ENCODE measurements at places on chromosomes 3 and 15.

GRCh38 chr3:170386468-170386867 lies 29.0 kb downstream of the SKIL start:
- no peak for DNase-seq

GRCh38 chr15:66982816-66983215 lies 82.6 kb upstream of the SMAD3 start:
- DNase-seq: no peak

GRCh38 chr15:95912280-95912625 lies 418.2 kb upstream of the NR2F2 start:
- DNase-seq: no peak

GRCh38 chr3:46406443-46406787 lies 451 bp downstream of the CCR5AS start:
- DNase-seq: no peak

- no peak for DNase-seq
Observed at GRCh38 chr15:80423215-80423614, 19.0 kb downstream of the ARNT2 start.

DNA sequence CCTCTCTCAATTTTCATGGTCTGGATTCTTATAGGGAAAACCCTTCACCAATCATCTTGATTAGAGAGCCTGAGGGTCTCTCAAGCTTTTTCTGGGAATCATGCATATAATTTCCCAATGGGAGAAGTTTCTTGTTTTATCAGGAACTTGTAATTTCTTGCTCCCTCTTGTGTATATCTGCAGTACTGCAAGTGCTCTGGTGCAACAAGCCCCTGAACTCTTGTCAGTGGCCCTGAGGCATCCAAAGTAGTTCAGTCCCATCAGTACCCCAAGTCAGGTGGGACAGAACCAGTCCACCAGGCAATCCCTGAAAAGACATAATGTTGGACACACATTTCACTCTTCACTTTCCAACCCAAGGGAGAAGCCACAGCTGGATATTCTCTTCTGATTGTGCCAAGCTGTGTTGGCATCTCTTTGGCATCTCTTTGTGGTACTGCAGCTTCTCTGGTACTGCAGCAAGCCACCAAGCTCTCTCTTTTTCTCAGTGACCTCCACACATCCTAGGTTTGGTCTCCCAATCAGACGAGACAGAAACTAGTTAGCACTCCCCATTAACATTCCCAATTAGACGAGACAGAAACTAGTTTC lies 214.5 kb downstream of the ZIC4 start:
- peak; percentile 69 for DNase-seq

GRCh38 chr3:177154733-177155132 lies 42.5 kb downstream of the TBL1XR1 start:
- DNase-seq: no peak

- peak; percentile 57 for DNase-seq
Observed at GRCh38 chr15:31326875-31327668, 437 bp downstream of the KLF13 start.

DNA sequence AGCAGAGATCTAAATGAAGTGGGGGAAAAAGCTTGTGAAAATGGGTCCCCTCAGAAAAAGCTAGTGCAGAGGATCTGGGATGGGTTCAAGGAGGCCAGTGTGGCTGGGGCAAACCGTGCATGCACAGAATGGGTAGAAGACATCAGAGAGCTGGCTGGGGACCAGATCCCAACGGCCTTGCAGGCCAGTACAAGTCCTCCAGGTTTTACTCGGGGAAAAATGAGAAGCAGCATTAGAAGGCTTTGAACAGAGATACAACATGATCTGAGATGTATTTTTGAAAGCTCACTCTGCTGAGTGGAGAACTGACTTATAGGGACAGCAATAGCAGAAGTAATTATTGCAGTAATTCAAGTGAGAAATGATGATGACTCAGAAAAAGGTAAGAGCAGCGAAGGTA lies 114.5 kb downstream of the HERC1 start:
- no peak for DNase-seq

GRCh38 chr3:134312072-134312872 lies 61.6 kb upstream of the RYK start:
- DNase-seq: peak; percentile 92

- DNase-seq: no peak
Observed at GRCh38 chr3:112477891-112478290, 21.4 kb downstream of the BTLA start.

DNA sequence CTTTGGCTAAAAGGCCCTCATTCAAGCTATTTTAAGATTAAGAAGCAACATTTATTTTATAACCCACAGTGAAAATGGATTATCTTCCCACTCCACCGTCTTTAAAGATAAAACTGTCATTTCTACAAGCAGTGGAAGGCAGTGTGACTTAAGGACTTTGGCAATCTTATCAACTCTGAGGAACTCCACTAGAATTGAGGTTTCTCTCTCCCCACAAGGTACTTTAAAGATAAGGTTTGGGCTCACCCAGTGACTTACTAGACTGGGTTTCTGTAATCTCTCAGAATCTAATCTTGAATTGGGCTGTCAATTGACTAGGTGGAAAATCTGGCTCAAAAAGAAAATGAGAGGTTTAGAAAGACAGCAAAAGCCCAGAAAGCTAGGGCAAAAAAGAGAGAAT lies 21.7 kb downstream of the ZNF385D start:
- no peak for DNase-seq

DNA sequence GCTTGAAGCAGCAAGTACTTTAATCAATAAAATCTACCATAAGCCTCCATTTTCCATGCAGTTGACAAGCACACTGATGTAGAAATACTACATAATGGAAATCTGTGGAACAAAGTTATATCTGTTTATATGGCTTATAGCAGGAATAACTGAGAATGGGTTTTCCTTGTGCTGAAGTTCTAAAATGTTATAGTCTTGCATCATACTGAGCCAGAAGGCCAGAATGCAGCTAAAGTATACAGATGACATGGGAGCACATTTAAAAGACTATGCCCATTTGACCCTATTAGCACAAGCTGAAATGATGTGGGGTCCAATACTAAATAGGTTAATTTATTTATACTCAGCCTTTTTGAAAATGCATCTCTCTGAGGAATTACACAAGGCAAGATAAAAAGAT lies 25.1 kb downstream of the SLC24A5 start:
- DNase-seq: no peak

- no peak for DNase-seq
Observed at GRCh38 chr15:54007256-54007655, 29.0 kb downstream of the UNC13C start.
